Omental fat pad (tissue), 4 donors: ENCODE measurements at places on chromosomes 7 and 10.

DNA sequence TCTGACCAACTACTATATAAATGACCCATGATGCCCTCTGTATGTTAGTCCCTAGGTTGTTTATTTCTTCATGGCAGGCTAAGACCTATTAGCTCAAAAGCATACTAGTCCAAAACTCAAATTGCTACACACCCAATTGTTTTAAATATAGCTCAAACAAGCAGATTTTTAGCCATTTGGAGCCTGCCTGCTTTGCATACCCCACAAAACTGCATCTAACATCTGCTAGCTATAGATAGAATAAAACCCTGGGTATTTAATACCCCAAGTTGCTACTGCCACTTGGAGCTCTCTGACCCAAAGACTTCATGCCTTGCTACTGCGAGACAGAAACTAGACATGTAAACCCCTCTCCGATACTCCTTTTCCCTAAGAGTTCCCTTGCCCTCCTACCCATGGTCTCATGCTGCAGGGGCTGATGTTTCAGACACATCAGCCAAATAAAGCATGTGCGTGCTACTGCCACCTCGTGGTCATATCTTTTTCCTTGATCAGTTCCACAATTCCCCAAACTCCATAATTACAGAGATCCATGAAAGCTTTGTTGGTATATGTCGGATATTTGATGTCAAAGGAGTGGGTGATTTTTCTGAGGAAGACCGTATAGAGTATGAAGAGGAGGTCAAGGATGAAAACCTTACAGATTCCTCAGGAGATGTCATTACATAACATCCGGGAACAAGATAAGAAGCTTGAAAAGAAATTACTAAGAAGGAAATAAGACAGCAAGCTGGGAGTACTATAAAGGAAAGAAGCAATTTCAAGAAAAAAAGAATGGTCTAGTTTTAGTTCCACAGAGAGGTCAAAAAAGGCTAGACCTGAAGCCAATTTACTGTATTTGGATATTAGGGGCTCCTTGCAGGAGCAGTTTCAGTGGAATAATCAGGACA, 386.6 kb downstream of the SH2D4B start:
- no peak for DNase-seq

- no peak for DNase-seq
These were observed 203.2 kb downstream of the AHR start for GRCh38 chr7:17501441-17502212.

GRCh38 chr10:118356628-118357027, 14.5 kb upstream of the FAM204A start:
- no peak for DNase-seq

- no peak for DNase-seq
These were observed 19.9 kb downstream of the DOCK4 start for GRCh38 chr7:112186300-112186699.

DNA sequence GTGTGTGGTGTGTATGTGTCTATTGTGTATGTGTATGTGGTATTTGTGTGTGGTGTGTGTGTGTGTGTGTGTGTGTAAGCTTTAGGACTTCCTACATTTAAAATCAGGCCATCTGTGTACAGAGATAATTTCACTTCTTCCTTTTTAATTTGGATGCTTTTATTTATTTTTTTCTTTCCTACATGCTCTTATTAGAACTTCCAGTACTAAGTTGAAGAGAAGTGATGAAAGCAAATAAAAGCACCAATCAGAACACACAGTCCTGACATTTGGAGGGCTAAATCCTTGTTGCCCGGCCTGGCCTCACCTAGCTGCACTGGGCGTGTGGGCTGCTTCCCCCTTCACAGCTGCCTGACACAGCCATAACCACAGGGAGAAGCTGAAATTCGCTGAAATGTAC, 3.8 kb upstream of the MRC1 start:
- DNase-seq = no peak
